ENCODE measurements at places on chromosomes 11 and 22.

DNA sequence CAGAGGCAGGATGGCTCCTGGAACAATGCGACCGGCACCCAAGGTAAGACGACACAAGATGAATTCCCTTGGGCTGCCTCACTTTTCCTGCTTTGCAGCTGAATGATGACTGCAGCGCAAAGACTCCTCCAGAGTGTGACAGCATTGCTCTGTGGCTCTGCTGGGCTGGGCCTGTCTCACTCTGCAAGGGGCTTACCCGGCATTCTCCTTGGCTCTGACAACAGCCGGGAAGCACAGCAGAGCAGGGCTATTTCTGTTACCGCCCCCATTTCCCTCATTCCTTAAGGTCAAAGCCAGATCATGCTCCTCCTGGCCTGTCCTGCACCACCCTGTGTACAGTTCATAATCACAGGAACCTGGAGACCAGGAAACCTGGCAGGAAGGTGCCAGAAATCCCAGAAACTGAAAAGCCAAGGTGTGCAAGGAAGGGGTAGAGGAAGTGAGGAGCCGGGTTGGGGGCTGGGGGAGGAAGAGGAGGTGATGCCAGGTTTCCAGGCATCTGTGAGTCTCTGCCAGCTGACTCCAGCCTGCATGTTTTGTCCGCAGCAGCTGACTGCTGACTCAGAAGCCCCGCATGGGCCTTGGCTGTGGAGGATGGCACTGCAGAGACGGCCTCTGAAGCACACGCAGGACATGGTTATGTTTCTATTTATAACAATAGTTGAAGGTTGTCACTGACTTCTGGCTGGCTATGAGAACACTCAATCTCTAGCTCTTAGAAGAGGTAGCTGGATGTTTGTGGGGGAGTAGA, 113.6 kb downstream of the MICAL3 start:
- DNase-seq: no peak

- no peak for DNase-seq
Observed at GRCh38 chr11:110075105-110075846, 17.9 kb upstream of the ZC3H12C start.

DNA sequence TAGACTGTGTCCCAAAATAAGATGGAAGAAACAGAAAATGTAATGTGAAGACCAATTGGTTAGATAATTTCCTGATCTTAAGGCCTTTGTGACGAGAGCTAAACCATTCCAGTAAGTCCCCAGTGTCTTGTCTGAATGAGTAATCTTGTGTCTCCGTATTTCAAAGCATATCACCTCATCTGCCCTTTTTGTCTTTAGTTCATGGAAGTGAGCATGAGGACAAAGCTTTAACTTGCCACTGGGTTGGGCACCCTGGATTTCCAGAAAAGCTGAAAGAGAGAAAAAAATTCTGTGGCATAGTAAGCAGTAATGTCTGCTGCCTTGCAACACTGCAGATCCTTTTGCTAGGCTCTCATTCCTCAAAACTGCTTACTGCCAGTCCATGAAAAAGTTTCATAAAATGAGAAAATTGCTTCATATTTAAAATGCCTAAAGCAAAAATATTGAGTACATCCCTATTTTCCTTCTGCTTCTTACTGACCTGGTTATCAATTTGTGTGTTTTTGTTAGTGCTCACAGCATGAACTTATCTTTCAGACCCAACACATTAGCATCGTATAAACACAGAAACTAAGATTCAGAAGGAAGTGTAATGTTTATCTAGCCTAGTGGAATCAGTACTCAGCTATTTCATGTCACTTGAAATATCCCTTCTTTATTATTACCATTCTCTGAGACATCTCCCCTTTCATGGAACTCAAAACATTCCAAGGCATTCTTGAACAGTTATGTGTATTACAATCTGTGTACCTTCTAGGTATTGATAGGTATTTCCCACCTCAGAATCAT, 5.3 kb downstream of the CASP12 start:
- no peak for DNase-seq

- DNase-seq: no peak
Observed at GRCh38 chr11:117998664-117999353, 12.6 kb downstream of the IL10RA start.

GRCh38 chr11:81345609-81346008, 1388.1 kb downstream of the FAM181B start:
- DNase-seq: no peak

GRCh38 chr11:13259374-13259773, 18.2 kb upstream of the BMAL1 start:
- no peak for DNase-seq

DNA sequence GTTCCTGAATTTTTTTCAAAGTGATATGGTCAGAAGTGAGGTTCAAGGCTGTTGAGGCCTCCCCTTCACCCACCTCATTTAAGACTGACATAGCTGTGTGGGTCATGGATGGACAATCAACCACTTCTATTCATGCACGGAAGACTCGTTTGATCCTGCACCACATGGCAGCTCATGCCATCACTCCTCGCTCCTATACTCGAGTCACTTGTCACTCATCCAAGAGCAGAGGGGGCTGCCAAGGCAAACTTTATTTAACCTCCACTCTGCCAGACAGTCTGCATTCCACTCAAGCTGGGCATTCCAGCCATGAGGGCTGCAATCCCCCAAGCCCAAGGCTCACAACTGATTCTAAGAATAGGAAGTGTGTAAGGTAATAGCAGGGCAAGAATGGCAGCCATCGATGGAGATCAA, 34.1 kb downstream of the SNX19 start:
- DNase-seq: no peak

Measured in iPS DF 19.7 (cell line).